ENCODE measurements at places on chromosomes 12 and 14.
A peak's percentile ranks its signal among the peaks of the same experiment; 100 is the strongest.

DNA sequence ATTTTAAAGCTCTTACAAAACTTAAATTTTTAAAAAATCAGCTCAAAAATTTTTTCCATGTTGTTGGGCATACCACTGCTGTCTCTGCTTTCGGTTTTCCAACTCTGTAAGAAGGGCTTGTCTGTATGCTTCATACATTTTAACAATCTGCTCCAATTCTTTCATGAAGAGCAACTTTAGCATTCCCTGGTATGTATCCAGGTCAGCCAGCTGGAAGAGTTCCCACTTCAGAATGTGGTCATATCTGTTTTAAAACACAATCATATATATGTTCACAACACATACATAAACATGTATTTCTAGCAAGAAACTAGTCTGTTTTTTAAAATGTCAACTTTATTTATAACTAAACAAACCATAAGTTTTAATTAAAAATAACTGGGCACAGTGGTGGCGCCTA is 33.0 kb downstream of the SAV1 start:
- DNase-seq, result no peak

GRCh38 chr12:52347016-52347415 is 20.3 kb downstream of the KRT85 start:
- no peak for DNase-seq

GRCh38 chr14:100305324-100306100 is 732 bp downstream of the SLC25A29 start:
- peak; percentile 54 for DNase-seq

GRCh38 chr12:62435303-62436163 is 31.1 kb upstream of the MON2 start:
- DNase-seq, result no peak

DNA sequence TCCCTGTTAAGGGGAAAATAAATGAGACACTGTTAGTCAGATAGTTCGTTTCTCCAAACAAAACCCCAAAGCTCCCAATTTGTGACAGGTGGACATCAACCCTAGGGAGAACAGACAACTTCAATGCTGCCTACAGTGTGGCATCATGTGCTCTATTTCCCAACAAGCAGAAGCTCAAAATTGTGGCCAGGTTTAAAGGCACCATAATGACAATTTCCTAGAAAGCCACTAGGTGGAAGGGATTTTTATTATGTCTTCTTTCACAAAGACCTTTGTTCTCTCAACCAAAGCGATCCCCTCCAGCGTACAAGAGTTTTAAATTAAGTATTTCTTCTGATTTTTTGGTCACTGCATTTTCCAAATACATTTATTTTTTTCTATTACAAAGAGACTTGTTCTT is 88.0 kb upstream of the MBIP start:
- DNase-seq, result no peak

DNA sequence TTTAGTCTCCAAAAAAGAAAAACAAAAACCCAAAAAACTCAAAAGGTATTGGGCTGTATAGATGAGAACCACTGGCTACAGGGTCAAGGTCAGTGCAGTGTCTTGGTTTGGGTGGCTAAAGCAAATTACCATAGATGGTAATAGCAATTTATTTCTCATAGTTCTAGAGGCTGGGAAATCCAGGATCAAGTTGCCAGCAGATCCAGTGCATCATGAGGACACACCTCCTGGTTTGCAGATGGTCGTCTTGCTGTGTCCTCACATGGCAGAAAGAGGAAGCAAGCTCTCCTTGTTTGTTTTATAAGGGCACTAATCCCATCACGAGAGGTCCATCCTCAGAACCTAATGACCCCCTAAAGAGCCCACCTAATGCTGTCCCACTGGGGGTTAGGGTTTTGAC is 11.2 kb downstream of the COX14 start:
- no peak for DNase-seq

Data from DMS79 (cell line).